Central memory CD4-positive, alpha-beta T cell (primary cell): ENCODE measurements at places on chromosomes 1 and 21.

DNA sequence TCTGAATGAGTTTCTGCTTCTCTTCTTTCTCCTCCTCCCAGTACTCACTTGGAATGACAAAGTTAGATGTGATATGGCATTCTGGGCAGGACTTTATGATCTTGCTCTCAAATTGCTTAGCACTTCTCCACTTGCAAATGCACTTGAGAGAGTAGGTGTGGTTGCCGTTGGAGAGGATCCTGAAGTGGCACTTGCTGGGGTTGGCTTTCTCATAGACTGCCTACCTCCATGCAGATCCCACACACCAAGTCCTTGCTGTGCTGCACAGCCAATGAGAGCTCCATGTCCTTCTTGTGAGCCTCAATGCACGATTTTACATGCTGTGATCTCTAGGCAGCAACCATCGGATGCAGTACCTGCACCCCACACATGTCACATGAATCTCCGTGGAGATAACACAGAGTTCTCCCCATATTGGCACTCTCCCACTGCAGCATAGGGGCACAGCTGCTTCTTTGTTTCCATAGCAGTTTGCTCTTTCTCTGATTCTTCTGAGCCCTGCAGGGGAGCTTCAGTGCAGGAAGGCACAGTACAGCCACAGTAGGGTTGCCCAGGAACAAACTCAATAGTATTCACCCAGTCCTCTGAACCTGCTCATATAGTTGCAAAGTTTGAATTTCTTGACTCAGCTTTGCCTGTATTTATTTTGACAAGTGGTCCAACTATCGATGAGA is 45.2 kb downstream of the ZNF691 start:
- no peak for DNase-seq

GRCh38 chr1:47229031-47229885 is 2.8 kb downstream of the TAL1 start:
- DNase-seq: no peak

- no peak for DNase-seq
These were observed 13.3 kb upstream of the SPOCD1 start for GRCh38 chr1:31828926-31829690.

DNA sequence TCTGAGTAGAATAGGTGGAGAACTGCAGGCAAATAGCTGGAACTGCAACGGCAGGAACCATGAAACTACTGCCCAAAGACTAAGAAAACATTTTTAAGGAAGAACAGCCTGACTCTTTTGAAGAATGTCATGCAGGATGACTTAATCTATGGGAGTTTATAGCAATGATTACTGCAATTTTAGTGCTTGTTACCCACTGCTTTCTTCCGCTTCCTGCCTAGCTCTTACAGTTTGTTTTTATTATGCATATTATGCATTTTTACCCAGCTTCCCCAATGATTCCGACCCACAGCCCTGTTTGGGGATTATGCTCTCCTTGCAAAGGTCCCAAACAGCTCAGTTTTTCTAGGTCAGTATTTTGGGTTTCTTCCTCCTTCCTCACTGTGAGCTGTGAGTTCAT is 71.2 kb downstream of the PCNX2 start:
- DNase-seq: no peak

- DNase-seq: no peak
These were observed 24.4 kb downstream of the CRYAA start for GRCh38 chr21:43193088-43193650.

DNA sequence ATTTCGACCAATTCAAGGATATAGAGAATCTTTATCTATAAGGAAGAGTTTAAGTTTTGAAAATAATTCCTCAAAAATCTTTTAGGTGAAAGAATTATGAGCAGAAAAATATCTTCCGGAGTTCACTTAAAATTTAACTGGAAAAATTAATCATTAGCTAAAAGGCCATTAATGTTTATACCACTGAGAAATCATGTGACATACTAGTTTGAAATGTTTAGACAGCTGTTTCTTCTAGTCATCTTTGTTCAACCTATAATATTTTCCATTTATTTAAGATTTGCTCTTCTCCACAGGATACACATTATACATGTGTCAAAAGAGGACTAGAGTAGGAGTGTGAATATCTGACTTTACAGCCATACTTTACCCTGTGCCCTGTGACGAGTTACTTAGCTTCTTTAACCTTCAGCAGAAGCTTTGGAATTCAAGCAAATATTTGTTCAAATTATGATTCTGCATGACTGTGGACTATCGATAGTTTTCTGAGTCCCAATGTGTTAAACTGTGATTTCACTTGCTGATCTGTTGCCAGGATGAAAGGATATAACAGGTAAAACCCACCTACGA is 374.8 kb downstream of the BRINP3 start:
- DNase-seq: no peak

GRCh38 chr21:17981060-17981740 is 162.0 kb upstream of the C21orf91 start:
- no peak for DNase-seq

DNA sequence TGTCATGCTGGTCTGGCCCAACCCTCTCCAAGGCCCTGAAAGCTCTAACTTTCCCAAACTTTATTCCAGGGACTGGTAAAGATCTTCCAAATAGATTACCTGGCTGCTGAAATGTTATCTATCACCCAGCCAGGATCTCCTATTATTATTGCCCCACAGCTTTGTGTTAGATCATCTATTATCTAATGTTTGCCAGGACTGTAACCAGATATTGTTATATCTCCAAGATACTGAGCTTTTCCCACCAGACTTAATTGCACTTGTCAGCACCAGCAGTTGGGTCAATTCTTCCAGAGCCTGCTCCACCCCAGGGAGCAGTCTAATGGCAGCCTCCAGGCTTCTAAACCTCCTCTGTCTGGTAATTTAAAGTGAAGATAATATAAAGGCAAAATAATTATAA is 59.1 kb downstream of the PRDX6 start:
- DNase-seq: no peak

- no peak for DNase-seq
These were observed 590.6 kb downstream of the NUF2 start for GRCh38 chr1:163912170-163912884.

GRCh38 chr21:37164742-37165141 is 91.7 kb downstream of the TTC3 start:
- no peak for DNase-seq

DNA sequence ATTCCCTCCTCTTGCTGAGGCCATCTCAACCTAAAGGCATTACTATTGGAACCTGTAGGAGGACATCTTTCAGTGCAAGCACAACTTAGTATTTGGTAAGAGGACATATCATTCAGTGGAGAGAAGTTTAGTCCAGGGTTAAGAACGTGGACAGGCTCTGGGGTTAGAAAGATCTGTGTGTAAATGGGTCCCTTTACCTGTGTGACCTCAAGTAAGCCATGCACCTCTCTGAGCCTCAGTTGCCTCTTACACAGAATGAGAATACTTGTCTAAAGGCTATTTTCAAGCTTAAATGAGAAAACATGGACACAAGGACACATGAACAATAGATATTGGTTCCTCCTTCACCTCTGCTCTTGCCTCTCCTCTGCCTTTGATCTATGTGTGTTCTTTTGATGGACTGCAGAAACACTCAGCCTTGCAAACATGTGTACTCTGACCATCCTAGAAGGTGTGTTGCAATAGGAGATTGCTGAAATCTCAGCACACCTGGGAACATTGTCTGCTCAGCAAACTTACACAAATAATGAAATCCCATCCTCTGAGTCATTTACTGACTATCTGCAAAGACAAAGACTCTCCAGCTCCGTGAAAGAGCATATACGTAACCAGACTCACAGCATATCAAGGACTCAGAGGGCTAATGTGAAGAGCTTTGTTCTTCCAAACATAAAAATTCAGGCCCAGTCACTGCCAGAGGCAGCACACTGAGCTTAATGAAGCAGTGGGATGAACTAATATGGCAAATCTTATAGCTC is 143.8 kb downstream of the DAB1 start:
- no peak for DNase-seq
